Heart left ventricle (tissue), 16 donors: ENCODE measurements at places on chromosomes 1 and 21. TPM values are rescaled to one million over a fixed set of nuclear protein-coding genes. Genes with fewer than 3 reads are reported as not detected.

- H3K4me1 ChIP-seq, result no peaks in the 10 kb centered on the region
- no peak overlapping the region for H3K4me3 ChIP-seq
- no peak overlapping the region for H3K27ac ChIP-seq
- H3K36me3 ChIP-seq, result no peaks in the 10 kb centered on the region
- DNase-seq, result no peak
These were observed 11.0 kb downstream of the RPTN start for GRCh38 chr1:152148051-152148450.

The DCDC2B gene
- polyA plus RNA-seq, result not detected

The LSS gene
- 25.1 TPM for polyA plus RNA-seq

DNA sequence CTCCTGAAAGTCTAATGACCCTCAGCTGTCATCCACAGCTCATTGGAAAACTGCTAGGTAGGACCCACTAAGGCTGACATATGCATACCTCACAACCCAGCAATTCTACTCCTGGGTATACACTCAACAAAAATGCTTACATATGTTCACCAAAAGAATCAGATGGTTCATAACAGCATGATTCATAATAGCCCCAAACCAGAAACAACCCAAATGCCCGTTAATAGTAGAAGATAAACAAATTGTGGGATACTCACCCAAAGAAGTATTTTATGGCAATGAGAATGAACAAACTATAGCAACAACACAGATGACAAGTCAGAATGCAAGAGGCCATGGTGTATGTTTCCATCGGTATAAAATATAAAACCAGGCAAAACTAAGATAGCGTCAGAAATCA is 124.6 kb downstream of the HLCS start:
- H3K4me3 ChIP-seq, result no peak overlapping the region
- no peaks in the 10 kb centered on the region for H3K4me1 ChIP-seq
- no peaks in the 10 kb centered on the region for H3K27me3 ChIP-seq
- no peaks in the 10 kb centered on the region for H3K36me3 ChIP-seq
- H3K27ac ChIP-seq, result no peak overlapping the region
- no peak for DNase-seq

- H3K27ac ChIP-seq, result no peak overlapping the region
- no peak overlapping the region for H3K4me3 ChIP-seq
- H3K27me3 ChIP-seq, result no peaks in the 10 kb centered on the region
These were observed 10.7 kb downstream of the SPATC1L start for GRCh38 chr21:46173573-46173972.

The KRTAP19-3 gene
- not detected for polyA plus RNA-seq

DNA sequence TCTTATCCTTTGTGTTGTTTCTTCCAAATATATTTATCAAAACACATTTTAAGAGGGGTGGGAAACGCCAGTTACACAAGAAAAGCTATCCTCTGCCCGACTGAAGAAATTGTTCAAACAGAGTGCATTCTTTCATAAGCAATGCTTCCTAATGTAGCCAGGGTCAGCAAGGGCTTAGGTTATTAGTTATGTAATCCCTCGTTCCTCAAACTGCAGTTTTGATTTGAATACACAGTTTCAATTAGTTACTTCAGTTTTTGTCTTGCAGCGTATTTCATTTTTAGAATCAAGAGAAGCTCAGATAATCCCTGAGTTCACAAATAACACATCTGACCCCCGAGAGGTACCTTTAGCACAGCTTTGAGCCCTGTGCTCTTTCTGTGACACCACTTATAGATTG is 141.7 kb upstream of the NRIP1 start:
- H3K4me3 ChIP-seq, result no peak overlapping the region
- H3K27ac ChIP-seq, result no peak overlapping the region
- H3K27me3 ChIP-seq, result no peaks in the 10 kb centered on the region
- no peaks in the 10 kb centered on the region for H3K4me1 ChIP-seq

GRCh38 chr1:157042846-157043245 is 2.7 kb downstream of the ARHGEF11 start:
- no peak overlapping the region for H3K27ac ChIP-seq
- H3K36me3 ChIP-seq, result no peaks in the 10 kb centered on the region
- H3K27me3 ChIP-seq, result no peaks in the 10 kb centered on the region
